ENCODE measurements at places on chromosomes 2 and 18.

GRCh38 chr18:31211047-31211446 is 48.4 kb upstream of the DSC1 start:
- no peak for DNase-seq

- DNase-seq: no peak
Measured at GRCh38 chr18:37574113-37574512, 8.5 kb upstream of the CELF4 start.

GRCh38 chr18:48098007-48098406 is 167.5 kb upstream of the SMAD2 start:
- no peak for DNase-seq

DNA sequence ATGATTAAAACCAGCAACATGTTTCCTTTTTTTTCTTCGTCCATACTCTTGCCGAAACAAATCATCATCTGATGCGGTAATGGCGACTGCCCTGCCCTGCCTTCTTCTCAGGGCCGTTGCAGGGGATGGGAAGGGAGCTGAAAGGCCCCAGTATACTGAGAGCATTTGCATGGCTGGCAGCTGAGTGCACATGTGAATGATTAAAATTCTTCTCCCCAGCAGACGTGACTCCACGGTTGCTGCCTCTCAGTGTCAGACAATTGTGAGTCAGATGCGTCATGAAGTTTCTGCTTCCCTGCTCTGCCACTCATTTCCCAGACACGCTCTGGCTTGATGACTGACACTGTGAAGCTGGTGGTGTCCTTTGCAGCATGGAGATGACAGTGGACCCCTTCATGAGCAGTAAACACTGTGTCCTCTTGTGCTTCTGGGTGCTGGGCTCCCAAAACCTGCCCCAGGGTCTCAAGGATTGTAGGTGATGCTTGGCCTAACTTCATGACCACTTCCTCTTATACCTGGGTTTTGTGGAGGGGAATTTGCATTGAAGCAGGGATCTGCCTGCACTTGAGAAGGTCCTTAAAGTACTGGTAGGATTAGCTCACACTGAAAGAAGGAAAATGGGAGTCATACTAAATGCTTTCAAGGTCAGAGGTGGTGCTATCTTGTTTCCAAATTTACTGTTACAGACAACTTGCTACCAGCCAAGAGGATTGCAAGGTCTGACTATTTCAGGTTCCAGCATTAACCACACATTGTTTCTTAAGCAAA is 222.5 kb upstream of the COPS8 start:
- no peak for DNase-seq

DNA sequence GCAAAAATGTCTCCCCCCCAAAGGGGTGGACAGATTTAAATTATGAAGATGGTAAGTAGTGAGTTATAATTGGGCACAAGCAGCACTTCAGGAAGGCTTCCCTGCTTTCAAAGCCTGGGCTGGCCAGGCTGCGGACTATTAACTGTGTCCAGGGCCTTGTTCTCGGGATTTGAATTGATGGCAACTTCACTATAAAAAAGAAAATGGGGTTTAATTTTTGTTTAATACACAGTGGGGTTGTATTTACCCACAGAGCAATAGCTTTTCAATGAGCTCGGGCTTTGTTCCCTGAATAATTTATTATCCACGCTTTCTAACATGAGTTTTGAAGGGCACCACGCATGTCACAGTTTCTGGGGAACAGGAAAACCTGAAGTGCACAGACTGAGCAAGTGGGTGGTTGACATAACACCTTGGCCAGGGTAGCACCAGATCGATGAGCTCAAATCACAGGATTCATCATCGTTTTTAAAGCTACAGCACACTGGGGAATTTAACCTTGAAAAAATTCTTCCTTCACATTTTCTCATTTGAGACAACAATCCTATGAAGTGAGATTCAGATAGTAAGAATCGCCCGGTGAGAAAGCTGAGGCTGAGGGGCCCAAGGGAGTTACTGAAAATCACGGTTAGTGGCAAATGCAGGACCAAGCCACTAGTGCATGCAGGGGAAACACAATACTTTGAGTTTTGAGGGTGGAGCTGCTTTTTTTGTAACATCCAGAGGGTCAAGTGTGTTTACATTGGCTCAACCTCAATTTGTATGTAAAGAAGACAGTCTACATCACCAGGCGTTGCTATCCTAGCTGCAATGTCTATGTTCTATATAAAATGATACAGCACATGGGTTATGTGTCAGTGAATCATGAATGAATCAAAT is 28.9 kb upstream of the LMAN1 start:
- DNase-seq: no peak

DNA sequence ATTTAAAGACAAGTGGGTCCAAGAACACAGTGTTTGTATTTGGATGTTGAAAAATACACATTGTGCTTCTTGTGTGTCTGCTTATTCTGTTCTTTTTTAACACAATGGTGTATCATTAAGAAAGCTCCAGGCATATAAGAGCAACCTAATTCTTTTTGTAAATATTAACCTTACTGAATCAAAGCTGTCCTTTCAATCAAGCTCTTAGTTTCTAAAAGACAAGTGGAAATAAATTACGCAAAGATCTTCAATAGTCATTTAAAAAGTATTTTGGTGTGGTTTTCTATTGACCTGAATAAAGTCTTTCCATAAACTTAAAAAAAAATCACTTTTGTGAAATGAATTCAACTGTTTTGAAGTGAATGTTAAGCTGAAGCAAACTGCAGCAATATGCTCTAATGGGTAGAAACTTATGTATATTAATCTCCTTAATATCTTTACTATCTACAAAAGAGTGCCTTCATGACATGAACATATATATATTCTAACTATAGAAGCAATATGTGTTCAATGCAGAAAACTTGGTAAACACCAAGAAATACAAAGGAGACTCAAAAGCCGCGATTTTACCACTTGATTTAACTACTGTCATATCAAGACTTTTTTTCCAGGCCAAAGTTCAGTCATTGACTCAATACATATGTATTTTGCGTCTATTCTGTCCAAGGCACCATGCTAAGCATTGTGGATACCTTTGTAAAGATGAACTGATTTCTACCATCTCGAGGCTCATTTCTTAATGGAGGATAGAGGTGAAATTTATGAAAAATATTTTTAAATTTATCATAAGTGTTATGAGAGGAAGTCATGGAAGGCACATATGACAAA is 97.7 kb downstream of the ARHGAP15 start:
- no peak for DNase-seq

- no peak for DNase-seq
Measured at GRCh38 chr18:53147472-53147871, 807.5 kb downstream of the DCC start.

GRCh38 chr2:179338681-179339080 is 74.0 kb upstream of the SESTD1 start:
- DNase-seq: no peak

- no peak for DNase-seq
Measured at GRCh38 chr2:131641414-131642206, 113.9 kb downstream of the CCDC74A start.

- DNase-seq: no peak
Measured at GRCh38 chr2:240329116-240329665, 106.3 kb upstream of the GPC1 start.

- no peak for DNase-seq
Measured at GRCh38 chr18:63705401-63705800, 2.6 kb downstream of the SERPINB11 start.

DNA sequence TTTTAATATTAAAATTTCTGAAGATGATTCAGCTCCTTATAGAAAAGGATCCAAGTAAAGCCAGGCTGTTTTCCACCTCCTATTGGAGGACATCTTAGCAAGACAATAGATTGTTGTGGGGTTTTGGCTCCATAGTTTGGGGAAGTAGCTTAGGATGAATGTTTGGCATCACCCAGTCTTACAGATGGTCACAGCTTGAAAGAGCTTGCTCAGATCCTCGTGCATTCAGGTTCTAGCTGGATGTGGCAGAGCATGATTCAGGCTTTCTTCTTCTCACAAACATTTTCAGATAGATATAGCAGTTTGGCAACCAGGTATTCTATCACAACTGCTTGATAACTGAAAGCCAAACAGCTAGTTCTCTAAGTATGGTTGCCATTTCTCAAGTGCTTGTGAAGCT is 23.6 kb upstream of the PDCL3 start:
- DNase-seq: no peak

DNA sequence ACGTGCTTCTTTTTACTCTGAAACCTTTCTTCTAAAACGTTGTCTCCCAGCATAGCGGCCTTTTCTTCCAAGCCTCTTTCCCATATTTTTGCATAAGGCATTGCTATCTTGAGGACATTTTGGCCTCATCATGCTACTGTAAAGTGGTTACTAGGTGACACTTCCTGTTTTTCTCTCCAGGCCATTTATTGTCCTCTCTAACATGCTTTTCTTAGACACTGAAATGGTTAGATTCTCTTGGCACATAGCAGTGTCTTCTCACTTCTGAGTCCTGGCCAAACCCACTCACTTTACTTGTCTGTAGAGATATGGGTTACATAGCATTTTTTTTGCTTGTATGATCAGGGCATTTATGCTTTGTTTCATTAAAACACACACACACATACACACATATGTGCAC is 50.1 kb upstream of the KCNH7 start:
- DNase-seq: no peak

- no peak for DNase-seq
Measured at GRCh38 chr2:66688951-66689350, 254.0 kb downstream of the MEIS1 start.

- DNase-seq: no peak
Measured at GRCh38 chr2:48114256-48114655, 208.0 kb upstream of the FBXO11 start.

DNA sequence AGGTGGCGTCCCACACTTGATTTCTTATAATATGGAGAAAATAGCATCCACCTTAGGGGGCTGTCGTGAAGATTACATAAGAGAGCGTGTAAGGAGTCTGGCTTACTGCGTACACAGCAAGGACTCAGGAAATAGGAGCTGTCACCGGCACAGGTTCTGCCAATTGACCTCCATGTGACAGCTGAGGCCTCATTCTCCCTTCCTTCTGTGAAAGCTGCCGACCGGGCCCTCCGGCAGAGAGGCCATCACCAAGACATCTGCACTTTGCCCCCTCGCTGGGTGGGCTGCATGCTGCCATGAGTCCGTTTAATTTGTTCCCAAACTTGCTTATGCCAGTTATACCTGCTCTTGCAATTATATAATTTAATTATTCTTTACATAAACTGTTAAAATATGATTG is 27.7 kb downstream of the HS1BP3 start:
- DNase-seq: no peak

DNA sequence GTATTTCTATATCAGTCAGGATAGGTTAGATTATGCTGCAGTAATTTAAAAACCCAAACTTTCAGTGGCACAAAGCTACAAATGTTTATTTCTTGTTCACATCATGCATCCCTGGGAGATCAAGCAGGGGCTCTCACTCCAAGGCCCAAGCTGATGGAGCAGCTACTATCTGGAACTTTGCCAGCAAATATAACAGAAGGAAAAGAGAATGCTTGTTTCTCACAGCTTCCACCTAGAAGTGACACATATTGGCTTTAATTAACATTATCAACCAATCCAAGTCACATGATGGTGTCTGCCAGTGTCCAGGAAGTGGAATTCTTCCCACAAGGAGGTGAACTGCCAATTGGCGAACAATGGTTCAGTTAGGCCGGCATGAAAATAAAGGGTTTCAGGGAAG is 306.9 kb downstream of the BCL11A start:
- no peak for DNase-seq

- no peak for DNase-seq
Measured at GRCh38 chr2:53442783-53443182, 324.8 kb upstream of the CHAC2 start.

DNA sequence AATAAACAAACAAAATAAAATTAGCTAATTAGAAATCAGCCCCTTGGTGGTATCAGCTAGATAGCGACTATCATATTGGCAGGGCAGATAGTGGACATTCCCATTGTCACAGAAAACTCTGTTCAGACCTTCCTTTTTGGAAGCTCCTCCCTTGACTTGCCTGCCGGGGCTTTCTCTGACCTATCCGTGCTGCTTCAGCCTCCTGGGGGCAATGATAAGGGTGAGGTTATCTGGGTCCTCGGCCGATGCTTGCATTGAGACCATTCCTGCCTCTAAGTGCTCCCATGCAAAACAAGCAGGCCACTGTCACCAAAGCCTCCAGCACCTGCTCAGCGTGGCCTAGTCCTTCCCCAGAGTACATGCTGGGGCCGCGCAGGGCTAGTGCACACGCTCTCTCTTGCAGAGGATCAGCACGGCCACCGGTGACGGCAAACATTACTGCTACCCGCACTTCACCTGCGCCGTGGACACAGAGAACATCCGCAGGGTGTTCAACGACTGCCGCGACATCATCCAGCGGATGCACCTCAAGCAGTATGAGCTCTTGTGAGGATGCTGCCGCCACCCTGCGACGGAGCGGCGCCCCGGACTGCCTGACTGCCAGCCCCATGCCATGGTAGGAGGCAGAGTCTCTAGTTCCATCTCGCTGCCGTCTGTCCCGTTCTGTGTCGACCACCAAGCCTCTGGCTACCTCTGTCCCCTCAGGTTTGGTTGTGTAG is 27.4 kb downstream of the MPPE1 start:
- DNase-seq: no peak

DNA sequence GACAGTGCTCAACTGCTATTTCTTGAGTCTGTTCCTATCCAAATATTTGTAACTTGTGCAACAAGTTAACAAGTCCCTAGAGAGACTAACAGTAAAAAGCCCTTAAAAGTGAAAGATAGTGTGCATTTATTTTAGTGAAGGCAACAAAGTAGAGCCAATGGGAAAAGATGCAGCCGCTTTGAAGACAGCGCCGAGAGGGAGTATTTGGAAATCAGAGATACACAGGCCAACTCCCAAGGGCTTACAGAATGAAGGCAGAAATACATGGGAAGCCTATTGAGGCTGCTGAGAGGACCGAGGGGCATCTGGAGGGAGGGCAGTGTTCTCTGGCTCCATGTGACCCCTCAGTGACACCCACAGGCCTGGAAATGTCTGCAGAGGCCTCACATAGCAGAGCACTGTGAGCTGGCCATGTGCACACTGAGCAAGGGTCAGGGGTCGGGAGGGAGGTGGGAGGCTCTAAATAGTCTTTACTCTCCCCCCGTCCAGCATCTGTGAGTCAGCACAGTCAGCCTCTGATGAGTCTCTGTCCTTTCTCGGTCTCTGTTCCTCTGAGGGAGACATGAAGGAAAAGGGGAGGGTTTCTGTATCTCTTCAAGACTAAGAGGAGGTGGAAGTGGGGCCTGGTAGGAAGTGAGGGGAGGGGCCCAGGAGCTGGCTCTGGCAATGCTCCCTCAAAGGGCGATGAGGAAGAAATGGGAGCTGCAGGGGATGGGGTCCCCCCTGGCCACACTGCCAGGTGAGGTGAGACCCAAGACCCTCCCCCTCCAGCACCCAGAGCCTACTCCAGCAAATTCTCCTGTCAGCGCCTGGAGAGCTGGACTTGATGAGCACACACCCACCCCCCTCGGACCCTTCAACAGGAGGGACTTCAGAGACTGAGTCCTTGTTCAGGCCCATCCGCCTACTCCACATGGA is 133.6 kb downstream of the SP3 start:
- DNase-seq: no peak

GRCh38 chr2:196315388-196316049 is 144.1 kb upstream of the STK17B start:
- no peak for DNase-seq

DNA sequence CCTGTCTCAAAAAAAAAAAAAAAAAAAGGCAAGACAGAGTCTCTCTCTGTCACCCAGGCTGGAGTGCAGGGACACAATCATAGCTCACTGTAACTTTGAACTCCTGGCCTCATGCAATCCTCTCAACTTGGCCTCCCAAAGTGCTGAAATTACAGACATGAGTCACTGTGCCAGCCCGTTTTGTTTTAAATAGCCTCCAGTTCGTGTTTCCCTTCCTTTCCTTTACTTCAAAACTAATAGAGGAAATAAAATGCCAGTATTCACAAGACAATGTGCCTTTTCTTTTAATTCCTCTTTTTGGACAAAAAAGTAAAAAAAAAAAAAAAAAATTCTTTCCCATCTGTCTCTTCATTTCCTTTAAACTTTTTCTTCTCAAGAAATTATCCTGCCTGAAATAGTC is 54.5 kb upstream of the ACMSD start:
- no peak for DNase-seq
